ENCODE measurements at places on chromosomes 1 and 21. TPM values are rescaled to one million over a fixed set of nuclear protein-coding genes. Genes with fewer than 3 reads are reported as not detected.

DNA sequence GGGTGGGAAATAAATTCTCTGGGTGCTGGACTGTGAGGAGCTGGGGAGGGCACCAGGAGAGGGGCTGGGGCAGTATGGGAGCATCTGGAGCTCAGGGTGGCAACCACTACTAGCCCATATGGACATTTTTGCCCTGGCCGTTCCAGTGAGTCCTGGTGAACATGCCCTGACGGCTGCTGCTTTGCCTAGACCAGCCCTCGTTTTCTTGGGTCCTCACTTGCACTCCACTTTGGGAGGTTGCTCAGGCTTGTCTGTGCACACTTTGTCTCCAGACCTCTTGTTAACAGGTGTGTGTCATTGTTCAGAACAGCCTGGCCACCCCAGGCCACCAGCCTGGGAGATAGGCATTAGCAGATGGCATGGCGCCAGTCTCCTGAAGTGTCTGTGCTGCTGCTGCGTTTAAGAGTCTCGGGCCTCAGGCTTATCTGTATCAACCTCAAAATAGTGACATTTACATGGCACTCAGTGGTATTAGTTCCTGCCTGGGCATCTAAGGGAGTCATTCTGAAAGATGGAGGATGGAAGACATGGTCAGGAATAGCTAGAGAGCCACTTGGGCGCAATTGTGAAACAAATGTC, 190.5 kb downstream of the PTPRU start:
- H3K4me1 ChIP-seq, result peaks cover 19% of the 10 kb centered on the region
- DNase-seq, result peak; percentile 28
- peaks cover 25% of the 10 kb centered on the region for H3K27me3 ChIP-seq
- no peaks in the 10 kb centered on the region for H3K36me3 ChIP-seq

DNA sequence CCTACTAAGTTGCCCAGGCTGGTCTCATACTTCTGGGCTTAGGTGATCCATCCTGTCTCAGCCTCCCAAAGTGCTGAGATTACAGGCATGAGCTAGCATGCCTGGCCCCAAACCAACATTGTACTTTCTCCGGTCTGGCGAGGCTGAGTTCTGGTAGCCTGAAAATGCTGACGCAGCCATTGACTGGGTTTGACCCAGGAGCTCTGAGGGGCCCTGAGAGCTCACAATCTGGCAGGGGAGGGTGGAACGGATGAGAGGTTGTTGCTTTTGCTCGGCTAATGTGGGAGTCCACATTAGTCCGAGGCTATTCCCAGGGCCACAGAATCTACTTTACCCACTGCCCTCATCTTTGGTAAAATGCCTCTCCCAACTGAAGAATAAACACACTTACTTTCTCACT, 35.1 kb upstream of the PARP1 start:
- no peak for DNase-seq
- H3K27ac ChIP-seq, result no peak overlapping the region
- H3K27me3 ChIP-seq, result peaks cover 45% of the 10 kb centered on the region
- H3K36me3 ChIP-seq, result no peaks in the 10 kb centered on the region

DNA sequence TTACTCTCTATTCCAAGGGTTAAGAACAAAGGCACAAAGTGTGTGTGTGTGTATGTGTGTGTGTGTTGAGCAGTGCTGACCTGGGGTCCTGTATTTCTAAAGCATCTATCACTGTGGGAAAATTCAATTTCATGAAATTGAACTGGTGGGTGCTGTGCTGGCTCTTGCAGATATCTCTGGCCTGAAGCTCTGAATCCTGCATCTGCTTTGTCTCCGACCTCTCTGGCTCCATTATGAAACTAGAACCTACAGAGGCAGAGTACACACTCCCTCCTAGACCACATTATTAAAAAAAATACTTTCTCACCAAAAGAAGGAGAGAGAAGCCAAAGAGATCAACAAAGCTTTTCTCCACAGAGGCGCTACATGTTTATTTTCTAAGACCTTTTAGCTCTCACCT, 88.4 kb upstream of the PDE4B start:
- H3K36me3 ChIP-seq, result no peaks in the 10 kb centered on the region
- DNase-seq, result no peak
- no peak overlapping the region for H3K27ac ChIP-seq
- H3K27me3 ChIP-seq, result peaks cover 2% of the 10 kb centered on the region

DNA sequence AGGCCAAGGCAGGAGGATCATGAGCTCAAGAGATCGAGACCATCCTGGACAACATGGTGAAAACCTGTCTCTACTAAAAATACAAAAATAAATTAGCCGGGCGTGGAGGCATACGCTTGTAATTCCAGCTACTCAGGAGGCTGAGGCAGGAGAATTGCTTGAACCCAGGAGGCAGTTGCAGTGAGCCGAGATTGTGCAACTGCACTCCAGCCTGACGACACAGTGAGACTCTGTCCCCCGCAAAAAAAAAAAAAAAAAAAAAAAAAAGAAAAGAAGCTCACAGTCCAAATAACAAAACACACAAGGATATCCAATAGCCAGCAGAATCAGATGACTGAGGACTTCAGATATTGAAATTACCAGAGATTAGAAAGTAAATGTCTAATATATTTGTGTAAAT, 11.8 kb downstream of the AHCTF1 start:
- no peak overlapping the region for H3K4me3 ChIP-seq
- H3K4me1 ChIP-seq, result peaks cover 70% of the 10 kb centered on the region
- DNase-seq, result no peak

- no peak overlapping the region for H3K4me3 ChIP-seq
- no peaks in the 10 kb centered on the region for H3K27me3 ChIP-seq
- no peak overlapping the region for H3K27ac ChIP-seq
- DNase-seq, result no peak
These were observed 1388.1 kb downstream of the AMY1C start for GRCh38 chr1:105137543-105138457.

DNA sequence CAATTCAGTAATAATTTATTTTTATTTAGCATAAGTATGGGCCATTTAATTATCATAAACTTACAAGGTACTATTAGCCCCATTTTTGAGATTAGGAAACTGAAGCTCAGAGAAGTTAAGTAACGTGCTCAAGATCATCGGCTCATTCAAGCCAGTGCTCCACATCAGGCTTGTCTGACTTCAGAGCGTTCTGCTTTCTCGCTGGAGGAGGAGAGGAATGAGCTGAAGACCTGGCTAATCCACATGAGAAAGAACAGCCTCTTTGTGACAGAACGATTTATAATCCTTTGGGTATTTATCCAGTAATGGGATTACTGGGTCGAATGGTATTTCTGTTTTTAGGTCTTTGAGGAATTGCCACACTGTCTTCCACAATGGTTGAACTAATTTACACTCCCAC, 39.7 kb downstream of the DDX20 start:
- DNase-seq, result no peak
- no peak overlapping the region for H3K4me3 ChIP-seq
- no peaks in the 10 kb centered on the region for H3K36me3 ChIP-seq

DNA sequence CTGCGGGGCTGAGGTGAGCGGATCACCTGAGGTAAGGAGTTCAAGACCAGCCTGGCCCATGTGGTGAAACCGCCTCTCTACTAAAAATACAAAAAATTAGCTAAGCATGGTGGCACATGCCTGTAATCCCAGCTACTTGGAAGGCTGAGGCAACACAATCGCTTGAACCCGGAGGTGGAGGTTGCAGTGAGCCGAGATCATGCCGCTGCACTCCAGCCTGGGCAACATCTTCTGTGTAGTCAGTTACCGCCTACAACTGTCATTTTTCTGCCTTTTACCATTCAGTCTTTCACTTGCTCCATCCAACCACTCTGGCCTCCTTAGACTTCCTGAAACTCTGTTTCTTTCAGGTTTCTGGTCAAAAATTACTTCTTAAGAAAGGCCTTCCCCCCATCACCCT, 2.2 kb downstream of the MYCBP start:
- H3K27ac ChIP-seq, result no peak overlapping the region
- no peak for DNase-seq
- peaks cover 5% of the 10 kb centered on the region for H3K36me3 ChIP-seq
- H3K27me3 ChIP-seq, result no peaks in the 10 kb centered on the region

- no peaks in the 10 kb centered on the region for H3K27me3 ChIP-seq
- H3K27ac ChIP-seq, result peak overlapping the region; percentile 13
- no peak for DNase-seq
- H3K36me3 ChIP-seq, result no peaks in the 10 kb centered on the region
- peaks cover 25% of the 10 kb centered on the region for H3K4me1 ChIP-seq
These were observed 30.9 kb downstream of the RGS5 start for GRCh38 chr1:163171826-163172225.

DNA sequence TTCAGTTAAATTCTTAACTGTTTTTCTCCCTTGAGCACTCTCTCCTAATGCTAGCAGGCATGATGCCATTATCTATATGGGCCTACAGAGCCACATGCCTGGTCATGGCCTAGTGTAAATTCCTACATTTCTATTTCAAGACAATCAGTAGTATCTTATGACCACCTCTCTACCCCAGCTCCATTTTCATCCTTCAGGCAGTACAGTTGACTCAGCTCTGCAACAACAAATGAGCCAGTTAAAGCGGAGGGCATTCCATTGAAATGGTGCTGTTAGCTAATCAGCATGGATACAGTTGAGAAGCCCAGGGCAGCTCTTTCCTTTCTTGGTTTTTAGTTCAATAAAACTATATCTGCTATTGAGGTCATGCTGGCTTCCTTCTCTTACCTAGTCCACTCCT, 150.0 kb downstream of the PPP1R12B start:
- no peak for DNase-seq
- H3K4me1 ChIP-seq, result peaks cover 58% of the 10 kb centered on the region
- H3K36me3 ChIP-seq, result peaks cover 79% of the 10 kb centered on the region

GRCh38 chr1:114310695-114311271, 157.1 kb upstream of the SYT6 start:
- DNase-seq, result no peak
- no peaks in the 10 kb centered on the region for H3K27me3 ChIP-seq
- H3K4me1 ChIP-seq, result peaks cover 4% of the 10 kb centered on the region
- no peak overlapping the region for H3K27ac ChIP-seq
- no peak overlapping the region for H3K4me3 ChIP-seq

DNA sequence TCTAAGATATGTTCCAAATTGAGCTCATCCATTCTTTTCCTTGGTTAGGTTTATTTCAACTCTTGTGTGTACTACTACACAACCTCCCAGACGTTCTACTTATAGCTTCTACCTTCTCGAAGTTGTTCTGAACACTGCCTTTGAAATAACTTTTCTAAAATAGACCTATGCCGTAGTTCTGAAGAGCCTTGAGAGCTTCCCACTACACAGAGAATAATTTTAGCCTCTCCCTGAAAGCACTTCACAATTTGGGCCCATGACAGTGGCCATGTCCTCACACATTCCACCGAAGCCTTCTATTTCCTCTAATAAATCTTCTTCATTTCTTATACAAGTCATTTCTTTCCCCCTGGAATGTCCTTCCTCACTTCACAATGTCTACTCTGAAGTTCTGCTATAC, 62.2 kb downstream of the CRB1 start:
- DNase-seq, result no peak
- H3K27ac ChIP-seq, result no peak overlapping the region
- H3K4me1 ChIP-seq, result peaks cover 7% of the 10 kb centered on the region
- no peaks in the 10 kb centered on the region for H3K36me3 ChIP-seq
- no peak overlapping the region for H3K4me3 ChIP-seq
- no peaks in the 10 kb centered on the region for H3K27me3 ChIP-seq

Gene LRRC38
- 0.30 TPM for total RNA-seq

Gene TGFB2
- total RNA-seq, result 4.4 TPM

Gene PGBD2
- total RNA-seq, result 3.9 TPM

Gene ADIPOR1
- 87.0 TPM for total RNA-seq

Gene GJA8
- total RNA-seq, result not detected

Data from left ventricle myocardium inferior (tissue), 1 donor.